Testis (tissue), 5 donors: ENCODE measurements at places on chromosomes 16 and 17. TPM values are rescaled to one million over a fixed set of nuclear protein-coding genes. Genes with fewer than 3 reads are reported as not detected.

Gene KRTAP1-5
- not detected for total RNA-seq

Gene SPSB3
- total RNA-seq: 114 TPM

Gene LRRC37A
- 18.9 TPM for total RNA-seq

Gene TBC1D3B
- total RNA-seq: 23.0 TPM

Gene PSMB3
- 111 TPM for total RNA-seq

Gene ITGA3
- total RNA-seq: 24.2 TPM

Gene RNF222
- total RNA-seq: not detected

- no peak for DNase-seq
These were observed 601.7 kb downstream of the MAF start for GRCh38 chr16:78998879-78999278.

- DNase-seq: no peak
These were observed 158.3 kb upstream of the NOL11 start for GRCh38 chr17:67559381-67559966.

GRCh38 chr17:47239967-47240651, 13.5 kb upstream of the ITGB3 start:
- DNase-seq: peak; percentile 86

- no peak for DNase-seq
These were observed 1.1 kb downstream of the OVCA2 start for GRCh38 chr17:2042933-2043332.

GRCh38 chr16:59392911-59393310, 658.8 kb upstream of the GOT2 start:
- DNase-seq: no peak

DNA sequence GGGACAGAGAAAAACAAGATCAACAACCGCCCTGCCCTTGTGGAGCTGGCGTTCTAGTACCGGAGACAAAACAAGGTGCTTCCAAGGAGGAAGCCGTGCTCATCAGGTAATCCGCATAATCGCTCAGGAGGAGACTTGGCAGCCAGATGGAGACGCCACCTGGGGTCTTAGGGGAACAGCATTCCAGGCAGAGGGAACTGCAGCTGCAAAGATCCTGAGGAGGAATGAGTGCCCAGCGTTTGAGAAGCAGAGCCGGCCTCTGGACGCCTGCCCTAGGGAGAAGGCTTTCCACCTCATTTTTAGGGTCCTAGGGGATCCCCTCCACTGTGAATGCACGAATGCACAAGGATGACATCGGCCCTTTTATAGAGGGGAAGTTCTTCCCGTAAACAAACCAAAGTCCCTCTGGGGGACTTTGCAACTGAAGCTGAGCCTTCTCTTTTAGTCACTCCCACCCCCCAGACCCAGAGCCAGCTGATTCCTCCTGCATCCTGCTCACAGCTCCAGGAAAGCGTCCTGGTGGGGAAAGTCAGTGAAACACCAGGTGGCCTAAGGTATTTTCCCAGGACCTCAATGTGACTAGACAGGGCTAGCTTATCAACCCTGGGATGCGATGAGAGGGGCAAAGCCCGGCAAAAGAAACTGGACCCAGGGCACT, 13.2 kb upstream of the MPRIP start:
- no peak for DNase-seq

DNA sequence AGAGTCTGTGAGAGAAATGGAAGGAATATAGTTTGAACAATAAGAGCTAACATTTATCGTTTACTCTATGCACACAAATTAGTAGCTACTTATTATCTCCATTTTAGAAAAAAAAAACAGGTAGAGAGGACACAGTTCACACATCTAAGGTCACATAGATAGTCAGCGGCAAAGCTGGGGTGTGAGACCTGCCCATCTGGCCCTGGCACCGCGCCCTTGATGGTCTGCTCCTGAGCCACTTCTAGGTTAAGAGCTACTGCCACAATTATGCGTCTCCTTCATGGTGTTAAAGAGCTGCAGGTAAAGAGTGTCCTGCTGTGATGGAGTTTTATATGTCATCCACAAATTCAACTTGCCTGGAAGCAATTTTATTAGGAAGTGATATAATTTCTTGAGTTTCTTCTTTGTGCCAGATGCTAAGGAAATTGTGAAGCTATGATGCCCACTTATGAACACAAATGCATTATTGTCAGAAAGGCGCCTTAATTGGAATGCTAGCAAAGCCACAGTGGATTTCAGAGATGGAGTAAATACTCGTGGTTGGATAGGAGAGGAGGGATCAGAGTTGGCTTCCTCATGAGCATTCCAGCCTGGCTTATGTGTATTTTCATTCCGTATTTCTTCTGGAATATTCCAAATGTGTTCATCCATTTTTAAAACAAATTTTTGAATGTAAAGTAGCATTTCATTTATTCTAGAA, 21.3 kb upstream of the MFSD6L start:
- DNase-seq: no peak

DNA sequence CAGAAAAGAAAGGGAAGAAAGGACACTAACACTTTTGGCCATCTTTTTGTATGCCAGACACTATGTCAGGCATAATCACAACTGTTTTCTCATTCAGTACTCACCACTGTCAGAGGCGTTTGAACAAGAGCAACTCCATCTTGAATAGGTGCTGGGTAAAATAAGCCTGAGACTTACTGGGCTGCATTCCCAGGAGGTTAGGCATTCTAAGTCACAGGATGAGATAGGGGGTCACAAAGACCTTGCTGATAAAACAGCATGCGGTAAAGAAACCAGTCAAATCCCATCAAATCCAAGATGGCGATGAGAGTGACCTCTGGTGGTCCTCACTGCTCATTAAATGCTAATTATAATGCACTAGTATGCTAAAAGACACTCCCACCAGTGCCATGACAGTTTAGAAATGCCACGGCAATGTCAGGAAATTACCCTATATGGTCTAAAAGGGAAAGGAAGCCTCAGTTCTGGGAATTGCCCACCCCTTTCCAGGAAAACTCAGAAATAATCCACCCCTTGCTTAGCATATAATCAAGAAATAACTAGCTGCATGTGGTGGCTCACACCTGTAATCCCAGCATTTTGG, 14.9 kb upstream of the LYRM9 start:
- no peak for DNase-seq

- DNase-seq: no peak
These were observed 144.1 kb downstream of the RAB11FIP4 start for GRCh38 chr17:31535581-31535981.

- no peak for DNase-seq
These were observed 111.7 kb upstream of the CDH5 start for GRCh38 chr16:66254751-66255150.

DNA sequence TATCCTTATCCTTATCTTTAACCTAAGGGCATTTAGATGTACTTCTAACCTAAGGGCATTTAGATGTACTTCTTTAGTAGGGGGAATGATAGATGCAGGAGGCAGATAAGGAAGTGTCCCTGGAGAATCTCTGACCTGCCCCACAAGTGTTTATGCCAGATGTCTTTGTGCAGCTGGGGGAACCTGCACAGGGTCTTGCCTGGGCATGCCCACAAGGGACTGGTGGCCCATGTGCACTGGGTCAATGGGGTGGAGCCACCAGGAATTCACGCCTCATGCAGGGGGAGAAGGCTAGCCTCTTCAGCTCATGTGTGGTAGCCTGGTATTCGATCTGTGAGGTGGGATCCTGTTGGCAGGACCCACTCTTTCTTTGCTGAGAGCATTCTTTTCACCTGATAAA, 38.0 kb downstream of the CA10 start:
- DNase-seq: no peak

GRCh38 chr17:69961501-69962145, 113.4 kb upstream of the KCNJ16 start:
- DNase-seq: peak; percentile 54

DNA sequence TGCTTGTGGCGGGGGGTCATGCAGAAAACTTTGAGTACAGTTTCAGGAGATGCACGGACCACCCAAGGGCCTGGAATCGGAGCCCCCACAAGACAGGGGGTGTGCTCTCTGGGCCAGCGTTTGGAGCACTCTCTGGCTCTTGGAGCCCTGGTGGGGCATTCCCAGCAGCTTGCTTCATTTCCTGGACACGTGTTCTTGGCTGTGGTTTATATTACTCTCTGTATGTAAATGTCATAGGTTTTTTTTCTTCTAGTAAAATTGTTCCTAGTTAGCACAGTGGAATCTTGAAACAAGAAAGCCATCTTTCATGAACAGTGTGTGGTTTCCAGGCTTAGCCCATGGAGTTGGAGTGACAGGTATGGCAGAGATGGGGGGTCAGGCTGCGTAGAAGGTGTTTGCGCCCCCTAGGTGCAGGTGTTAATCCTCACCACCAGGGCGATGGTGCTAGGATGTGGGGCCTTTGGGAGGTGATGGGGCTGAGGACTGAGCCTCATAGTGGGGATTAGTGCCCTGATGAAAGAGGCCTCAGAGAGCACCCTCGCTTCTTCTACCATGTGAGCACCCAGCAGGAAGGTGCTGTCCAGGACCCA, 79.8 kb downstream of the JPH3 start:
- DNase-seq: no peak

DNA sequence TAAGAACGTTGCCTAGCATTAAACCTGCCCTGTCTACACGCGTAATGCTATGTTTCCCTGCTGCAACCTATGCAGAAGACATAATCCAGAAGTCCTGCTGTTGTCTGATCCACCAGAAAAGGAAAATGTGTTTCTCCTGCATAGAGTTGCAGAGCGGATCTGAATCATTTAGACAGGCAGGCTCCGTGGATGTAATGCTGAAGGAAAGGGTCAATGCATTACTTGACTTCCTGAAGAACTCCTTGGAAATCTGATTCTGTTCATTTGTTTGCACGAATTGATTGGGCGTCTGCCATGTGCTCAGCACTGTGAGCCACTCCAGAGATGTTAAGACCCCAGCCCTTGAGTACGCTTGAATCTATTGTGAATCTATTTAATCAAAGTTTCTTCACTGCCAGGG, 83.4 kb downstream of the FOXL1 start:
- no peak for DNase-seq

GRCh38 chr17:48179071-48179945, 71.7 kb downstream of the SNX11 start:
- DNase-seq: no peak

- DNase-seq: no peak
These were observed 3.1 kb upstream of the MRPS34 start for GRCh38 chr16:1775846-1776671.

GRCh38 chr17:55161935-55162555, 102.7 kb upstream of the HLF start:
- no peak for DNase-seq

DNA sequence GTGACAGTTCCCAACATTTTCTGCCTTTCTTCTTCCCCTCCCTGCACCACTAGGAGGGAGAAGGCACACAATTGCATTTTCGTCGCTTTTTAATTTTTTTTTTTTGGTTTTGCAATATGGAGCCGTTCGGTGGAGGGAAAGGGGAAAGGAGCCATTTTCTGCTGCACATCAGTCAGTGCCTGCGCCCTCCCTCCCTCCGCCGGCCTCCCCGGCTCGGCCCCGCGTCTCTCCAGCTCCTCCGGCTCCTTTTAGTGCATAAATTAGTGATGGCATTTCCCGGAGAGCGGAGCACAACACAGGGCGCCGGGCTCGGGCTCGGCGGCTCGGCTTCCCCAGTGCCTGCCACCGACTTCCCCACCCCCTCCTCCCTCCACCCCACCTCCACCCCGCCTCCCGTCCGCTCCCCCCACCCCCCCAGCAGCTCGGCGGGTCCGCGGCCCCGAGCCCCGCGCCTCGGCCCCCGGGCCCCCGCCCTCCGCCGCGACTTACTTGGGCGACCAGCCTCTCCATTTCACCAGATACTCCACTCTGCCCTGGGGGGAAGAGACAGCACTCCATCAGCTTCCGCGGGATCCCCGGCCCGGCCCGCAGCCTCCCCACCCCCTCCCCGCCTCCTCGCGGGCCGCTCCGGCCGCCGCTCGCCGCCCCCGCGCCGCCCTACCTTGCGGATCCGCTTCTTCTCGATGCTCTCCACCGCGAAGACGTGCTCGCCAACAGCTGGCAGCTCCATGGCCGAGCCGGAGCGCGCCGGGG, 542 bp downstream of the CBX4 start:
- DNase-seq: no peak

DNA sequence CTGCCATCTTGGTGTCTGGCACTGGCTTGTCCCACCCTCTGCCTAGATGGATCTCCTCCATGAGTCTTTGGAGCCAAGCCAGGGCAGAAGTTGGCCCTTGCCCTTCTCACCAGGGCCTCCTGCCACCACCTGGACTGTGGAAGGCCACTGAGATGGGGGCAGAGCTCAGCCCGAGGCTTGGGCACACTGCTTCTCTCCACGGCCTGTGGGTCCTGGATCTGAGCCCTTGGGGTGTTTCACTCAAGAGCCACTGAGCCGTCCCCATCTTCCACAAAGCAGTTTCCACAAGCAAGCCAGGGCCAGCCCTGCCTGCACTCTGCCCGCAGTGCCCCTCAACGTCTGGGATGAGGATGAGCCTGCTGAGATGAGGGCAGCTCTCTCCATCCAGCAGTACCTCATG, 16.7 kb upstream of the CD300A start:
- DNase-seq: no peak

GRCh38 chr16:23024044-23024443, 125.2 kb downstream of the USP31 start:
- DNase-seq: no peak

GRCh38 chr17:66665194-66665593, 169.7 kb upstream of the CACNG5 start:
- DNase-seq: no peak

- peak; percentile 39 for DNase-seq
These were observed 4.1 kb downstream of the SYNGR2 start for GRCh38 chr17:78172249-78173051.

GRCh38 chr16:14310519-14310991, 239.4 kb downstream of the MRTFB start:
- DNase-seq: no peak

DNA sequence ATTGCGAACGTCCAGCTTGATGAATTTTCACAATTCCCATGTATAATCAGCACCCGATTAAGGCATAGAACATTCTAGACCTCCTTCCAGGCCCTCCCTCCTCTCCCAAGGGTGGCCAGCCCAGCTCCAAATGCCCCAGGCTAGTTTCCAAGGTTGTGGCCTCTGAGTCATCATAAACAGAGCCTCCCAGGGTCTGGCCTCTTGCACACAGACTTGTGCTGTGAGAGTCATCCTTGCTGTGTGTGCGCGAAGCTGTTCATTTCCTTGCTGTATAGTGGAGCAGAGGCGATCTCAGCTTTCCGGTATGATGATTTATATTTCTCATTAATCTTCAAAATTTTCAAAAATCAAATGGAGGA, 20.5 kb upstream of the JPH3 start:
- DNase-seq: peak; percentile 88

DNA sequence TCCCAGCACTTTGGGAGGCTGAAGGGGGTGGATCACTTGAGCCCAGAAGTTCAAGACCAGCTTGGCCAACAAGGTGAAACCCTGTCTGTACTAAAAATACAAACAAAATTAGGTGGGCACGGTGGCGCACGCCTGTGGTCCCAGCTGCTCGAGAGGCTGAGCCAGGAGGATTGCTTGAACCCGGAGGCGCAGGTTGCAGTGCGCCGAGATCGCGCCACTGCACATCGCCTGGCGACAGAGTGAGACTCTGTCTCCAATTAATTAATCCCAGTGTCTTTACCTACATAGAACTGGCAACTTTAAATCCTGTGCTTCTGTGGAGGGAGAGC, 1.5 kb upstream of the ELOB start:
- no peak for DNase-seq

DNA sequence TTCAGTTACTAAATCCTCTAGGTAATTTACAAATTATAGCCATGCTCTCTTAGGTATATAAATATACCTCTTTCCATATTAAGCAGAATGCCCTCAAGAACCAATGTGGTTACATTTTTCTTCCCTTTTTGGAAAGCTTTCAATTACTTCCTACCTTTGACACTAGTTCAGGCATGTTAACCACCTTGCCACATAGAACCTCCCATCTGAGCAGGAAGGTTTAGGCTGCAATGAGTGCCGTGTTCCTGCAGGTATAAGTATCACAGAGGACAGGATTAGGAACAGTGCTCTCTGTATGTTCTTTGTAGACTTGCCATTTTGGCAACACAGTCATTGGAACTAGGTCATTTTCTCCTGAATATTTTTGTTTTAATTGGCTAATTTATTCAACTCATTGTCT, 20.1 kb downstream of the KRT25 start:
- no peak for DNase-seq
